Type B pancreatic cell (in vitro differentiated cells): ENCODE measurements at places on chromosomes 12 and 14. TPM values are rescaled to one million over a fixed set of nuclear protein-coding genes. Genes with fewer than 3 reads are reported as not detected.

Gene MYRFL
- total RNA-seq: 0.43 and 2.5 TPM in 2 replicates

Gene BAG5
- 23.3 and 30.5 TPM in 2 replicates for total RNA-seq

DNA sequence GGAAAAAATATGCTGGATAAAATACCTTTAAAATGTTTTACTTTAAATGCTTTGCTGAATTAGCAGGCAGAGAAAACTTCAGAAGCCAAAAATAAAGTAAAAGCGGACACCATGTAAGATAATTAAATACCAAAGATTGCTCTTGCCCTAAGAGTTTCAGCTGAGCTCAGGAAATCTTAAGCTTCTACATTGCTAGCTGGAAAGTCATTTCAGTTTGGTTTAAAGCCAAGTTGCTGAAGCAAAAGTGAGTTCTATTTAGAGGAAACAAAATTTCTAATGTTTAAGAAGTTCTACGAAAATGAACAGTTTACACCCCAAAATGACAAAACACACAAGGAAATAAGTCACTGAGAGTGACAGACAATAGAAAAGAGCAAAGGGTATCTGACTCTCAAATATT is 310.0 kb downstream of the ADAMTS20 start:
- H3K4me1 ChIP-seq: no peaks in the 10 kb centered on the region
- H3K27ac ChIP-seq: no peak overlapping the region
- H3K27me3 ChIP-seq: no peaks in the 10 kb centered on the region
- H3K4me3 ChIP-seq: no peak overlapping the region

GRCh38 chr12:9971181-9971580 is at the start of gene CLEC12A:
TSS of gene CLEC12A (plus strand) at chr12:9971409. CDS start at chr12:9971597, 188 bp downstream.
- H3K36me3 ChIP-seq: peaks cover 7% of the 10 kb centered on the region
- H3K4me1 ChIP-seq: no peaks in the 10 kb centered on the region
- H3K27me3 ChIP-seq: peaks cover 8% of the 10 kb centered on the region
- no peak within 1 kb of the TSS for H3K27ac ChIP-seq
- no peak within 1 kb of the TSS for H3K4me3 ChIP-seq

DNA sequence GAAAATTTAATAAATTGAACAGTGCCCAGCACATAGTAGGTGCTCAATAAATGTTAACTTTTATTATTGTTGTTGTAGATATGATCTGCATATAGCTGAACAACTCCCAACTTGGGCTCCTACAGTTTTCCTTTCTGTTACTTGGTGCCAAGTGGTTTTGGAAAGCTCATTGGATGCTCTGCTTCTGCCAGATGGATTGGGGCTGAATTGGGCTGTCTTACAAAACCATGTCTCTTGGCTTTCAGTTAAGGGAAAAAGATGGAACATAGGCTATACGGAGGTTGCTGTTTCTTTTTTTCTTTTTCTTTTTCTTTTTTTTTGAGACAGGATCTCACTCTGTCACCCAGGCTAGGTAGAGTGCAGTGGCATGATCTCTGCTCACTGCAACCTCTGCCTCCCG is 140.7 kb upstream of the PWP1 start:
- H3K4me1 ChIP-seq: no peaks in the 10 kb centered on the region
- DNase-seq: no peak
- H3K4me3 ChIP-seq: no peak overlapping the region
- H3K36me3 ChIP-seq: peaks cover 18% of the 10 kb centered on the region
- no peak overlapping the region for H3K27ac ChIP-seq
